ENCODE measurements at places on chromosomes 7 and 10.

- no peak for DNase-seq
Measured at GRCh38 chr10:75568450-75569130, 137.2 kb downstream of the LRMDA start.

- no peak for DNase-seq
Measured at GRCh38 chr10:124385627-124386185, 33.0 kb downstream of the OAT start.

- DNase-seq: no peak
Measured at GRCh38 chr7:44112997-44113763, 9.0 kb downstream of the AEBP1 start.

DNA sequence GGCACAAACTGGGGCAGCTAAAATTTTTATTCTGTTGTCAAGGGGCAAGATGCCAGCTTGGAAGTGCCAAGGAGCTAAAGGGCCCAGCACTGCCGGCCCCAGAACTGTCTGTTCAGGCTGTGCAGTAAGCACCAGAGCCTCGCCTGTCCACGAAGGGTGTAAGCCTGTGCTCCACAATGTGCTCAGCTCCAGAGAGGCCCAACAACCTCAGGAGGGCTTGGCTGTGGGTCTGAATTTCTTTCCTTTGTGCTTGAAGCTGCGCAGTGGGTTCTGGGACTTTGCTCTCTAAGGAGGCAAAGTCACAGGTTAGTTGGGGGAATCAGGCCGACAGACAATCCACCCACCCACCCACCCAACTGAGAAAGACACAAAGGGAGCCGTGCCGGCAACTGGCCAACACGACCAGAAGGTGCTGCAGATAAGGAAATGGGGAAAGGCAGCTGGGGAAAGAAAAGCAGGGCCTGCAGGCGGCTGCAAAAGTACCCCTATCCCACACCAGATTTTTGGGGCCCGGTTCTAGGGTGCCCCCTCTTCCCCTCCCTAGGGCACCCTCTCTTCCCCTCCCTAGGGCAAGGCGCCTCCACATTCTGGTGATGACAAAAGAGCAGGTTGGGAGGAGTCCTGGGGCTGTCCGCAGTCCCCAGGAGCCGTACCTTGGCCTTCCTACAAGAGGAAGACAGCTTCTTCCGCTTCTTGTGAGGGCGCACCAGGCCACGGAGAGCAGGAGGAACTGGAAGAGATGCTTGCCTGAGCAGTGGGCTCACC lies 7.7 kb downstream of the DDX56 start:
- DNase-seq: no peak

DNA sequence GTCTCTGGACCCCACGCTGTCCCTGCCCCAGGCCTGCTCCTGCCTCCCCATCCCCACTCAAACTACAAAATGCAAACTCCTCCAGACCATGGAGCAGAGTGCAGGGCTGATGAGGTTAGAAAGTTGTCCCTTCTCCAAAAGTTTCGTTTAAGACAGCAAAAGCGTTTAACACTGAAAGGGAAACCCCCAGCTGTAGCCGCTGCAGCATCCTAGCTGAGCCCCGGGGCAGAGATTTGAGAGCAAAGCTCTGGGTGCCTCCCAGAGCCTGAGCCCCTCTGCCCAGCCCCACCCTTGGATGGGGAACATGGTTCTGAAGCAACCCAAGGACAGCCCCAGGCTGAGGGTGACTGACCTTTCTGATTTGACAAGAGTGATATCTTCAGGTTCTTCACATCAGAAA lies 52.8 kb upstream of the ENO4 start:
- DNase-seq: no peak

DNA sequence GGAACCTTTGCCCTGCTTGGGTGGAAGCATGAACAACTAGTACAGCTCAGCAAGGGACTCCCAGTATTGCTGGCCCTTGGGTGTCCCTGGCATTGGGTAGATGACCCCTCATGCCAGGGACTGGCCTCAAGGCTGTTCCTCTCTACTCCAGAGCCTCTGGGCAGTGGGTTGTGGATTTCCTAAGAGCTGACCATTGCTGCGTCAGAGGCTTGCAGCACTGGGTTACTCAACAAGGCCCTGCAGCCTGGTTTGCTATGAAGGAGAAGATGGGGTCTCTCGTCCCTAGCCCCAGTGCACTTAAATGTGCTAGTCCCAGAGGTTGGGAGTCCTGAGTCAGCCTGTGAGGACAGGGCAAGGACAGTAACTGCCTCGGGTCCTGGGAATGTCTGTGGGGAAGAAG lies 2.5 kb downstream of the VSIR start:
- no peak for DNase-seq

GRCh38 chr10:36515319-36515718 lies 610.1 kb upstream of the ANKRD30A start:
- no peak for DNase-seq

DNA sequence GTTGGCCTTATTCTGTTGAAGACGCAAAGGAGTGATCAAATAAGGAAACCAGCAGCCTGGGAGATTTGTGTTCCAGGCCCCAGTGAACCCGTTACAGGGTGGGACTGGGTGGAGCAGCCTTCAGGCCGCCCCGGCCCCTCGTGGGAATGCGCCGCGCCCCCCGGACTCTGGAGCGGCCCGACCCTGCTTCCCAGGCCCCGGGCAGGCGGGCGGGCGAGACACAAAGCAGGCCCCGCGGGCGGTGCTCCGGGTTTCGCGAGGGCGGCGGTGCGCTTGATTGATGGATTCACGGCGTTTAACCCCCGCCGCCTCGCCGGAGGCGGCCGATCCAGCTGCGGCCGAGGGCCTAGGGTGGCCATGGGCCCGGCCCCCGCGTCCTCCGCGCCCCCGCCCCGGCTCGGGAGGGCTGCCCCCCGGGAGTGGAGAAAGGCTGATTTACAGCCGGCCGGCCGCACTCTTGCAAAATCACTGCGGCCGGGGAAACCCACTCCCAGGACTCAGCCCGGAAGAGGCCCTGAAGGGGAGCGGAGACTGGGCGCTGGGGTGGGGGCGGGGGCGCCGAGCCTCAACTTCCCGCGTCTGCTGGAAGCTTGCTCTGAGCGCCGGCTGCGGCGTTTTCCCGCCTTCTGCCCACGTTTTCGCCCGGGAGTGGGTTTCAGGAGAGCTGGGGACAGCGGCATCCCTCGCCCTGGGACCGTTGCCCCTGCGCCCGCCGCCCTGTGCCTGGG lies 299.6 kb upstream of the NFE2L3 start:
- no peak for DNase-seq

DNA sequence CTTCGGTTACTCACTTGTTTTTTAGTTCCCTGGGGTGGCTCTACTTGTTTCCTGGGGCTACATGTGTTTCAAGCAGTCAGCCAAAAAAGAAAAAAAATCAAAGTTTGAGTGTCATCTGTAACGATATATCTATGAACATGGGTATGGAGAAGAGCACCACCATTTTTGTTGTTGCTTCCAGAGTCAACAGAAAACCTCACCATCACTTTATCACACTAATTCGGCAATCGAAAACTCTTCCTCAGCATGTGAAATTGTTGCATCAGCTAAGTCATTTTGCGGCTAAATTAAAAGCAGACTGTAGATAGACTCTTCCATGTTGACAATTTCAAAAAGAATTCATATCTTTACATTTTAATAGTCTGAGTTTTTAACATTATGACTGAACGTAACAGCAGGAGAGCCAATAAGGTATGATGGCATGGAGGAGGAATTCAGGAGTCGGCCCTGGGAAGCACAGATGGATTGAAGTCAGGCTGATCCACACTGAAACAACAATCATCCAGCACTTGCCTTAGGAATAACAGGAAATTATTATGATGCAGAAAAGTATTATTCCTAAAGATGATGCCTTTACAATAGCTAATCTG lies 455.7 kb upstream of the KLF6 start:
- DNase-seq: no peak

DNA sequence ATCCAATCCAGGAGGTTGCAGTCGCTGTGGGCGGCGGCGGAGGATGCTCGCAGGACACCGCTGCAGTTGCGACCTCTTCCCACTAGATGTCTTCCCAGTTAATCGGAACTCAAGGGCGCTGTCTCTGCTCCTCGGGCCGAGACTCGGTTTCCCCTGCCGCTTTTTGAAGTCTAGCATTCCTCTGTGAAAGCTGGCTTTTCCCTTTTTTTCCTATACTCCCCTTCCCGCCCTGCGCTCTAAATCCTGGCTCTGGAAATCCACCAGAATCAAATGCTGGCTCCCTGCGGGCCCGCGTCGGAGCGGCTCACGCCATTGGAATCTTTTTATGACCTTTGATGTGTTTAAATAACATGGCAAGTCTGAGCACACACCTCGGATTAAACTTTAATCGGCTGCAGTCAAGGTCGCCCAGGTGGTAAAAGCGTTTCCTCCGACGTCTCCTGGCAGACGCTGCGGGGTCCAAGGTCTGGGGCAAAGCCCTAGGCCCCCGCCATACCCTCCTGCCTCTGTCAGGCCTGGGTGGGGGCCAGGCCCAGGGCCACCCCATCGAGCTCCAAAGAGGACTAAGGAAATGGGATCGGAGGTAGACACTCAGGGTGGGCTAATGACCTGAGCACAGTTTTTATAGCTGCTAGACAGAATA lies 10.7 kb upstream of the HOXA13 start:
- peak; percentile 35 for DNase-seq

DNA sequence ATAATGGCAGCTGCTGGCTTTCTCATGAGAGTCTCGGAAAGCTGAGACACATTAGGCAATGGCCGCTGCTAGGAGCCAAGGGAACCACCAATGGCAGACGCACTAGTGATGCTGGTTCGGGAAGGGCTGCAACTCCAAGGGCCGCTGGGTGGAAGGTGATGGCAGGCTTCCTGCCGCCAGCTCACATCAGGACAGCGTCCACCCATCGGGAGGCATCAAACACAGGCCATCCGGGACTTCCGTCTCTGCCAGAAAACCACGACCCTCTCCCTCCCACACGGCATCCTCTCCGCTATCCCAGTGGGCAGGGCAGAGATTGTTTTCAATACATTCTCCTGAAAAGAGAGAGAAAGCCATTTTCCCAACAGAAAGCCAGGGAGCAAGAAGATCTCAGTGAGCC lies 27.5 kb upstream of the EGFR start:
- DNase-seq: no peak

DNA sequence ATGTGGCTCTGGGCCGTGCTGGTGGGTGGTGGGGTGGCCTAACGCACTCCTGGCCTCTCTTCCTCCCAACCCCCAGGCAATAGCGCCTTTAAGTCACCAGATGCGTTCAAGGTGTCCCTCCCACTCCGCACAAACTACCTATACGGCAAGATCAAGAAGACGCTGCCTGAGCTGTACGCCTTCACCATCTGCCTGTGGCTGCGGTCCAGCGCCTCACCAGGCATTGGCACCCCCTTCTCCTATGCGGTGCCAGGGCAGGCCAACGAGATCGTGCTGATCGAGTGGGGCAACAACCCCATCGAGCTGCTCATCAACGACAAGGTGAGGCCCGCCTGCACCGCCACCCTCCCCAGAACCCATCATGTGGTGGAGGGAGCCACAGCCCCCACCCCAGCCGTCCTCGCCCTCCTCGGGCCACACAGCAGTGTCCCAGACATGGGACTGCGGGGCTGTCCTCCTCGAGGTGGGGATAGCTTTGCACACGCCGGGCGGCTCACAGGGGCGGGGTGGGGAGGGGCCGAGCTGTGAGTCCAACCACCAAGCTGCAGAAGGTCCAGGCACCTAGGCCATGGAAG lies 7.8 kb downstream of the NPTX2 start:
- no peak for DNase-seq

GRCh38 chr7:134448356-134449229 lies 10.3 kb downstream of the AKR1B1 start:
- no peak for DNase-seq

GRCh38 chr7:132102391-132102790 lies 473.9 kb downstream of the PLXNA4 start:
- no peak for DNase-seq

- DNase-seq: peak; percentile 71
Measured at GRCh38 chr7:123682690-123683089, 27.0 kb downstream of the LMOD2 start.

DNA sequence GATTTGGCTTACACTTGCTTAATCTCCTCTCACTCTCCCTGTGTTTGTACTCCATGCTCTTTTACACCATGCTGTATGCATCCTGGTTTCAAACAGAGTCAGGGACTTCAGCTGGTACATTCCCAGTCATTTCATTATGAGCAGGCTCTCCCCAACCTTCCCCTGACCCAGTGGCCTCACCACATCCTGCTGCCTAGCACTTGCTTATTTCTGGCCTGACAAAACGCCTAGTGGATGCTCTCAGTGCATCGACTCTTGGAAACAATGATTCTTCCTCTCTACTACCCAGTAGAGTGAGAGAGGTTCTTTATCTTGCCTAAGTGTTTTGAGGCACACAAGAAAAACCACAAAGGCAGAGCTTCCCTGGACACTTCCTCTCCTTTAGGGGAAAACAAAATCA lies 63.4 kb downstream of the CAV1 start:
- DNase-seq: no peak

- DNase-seq: no peak
Measured at GRCh38 chr10:60729106-60729505, 49.2 kb upstream of the CDK1 start.

- no peak for DNase-seq
Measured at GRCh38 chr7:157622000-157622399, 285.2 kb downstream of the DNAJB6 start.

GRCh38 chr7:106073701-106074100 lies 38.4 kb downstream of the SYPL1 start:
- no peak for DNase-seq

DNA sequence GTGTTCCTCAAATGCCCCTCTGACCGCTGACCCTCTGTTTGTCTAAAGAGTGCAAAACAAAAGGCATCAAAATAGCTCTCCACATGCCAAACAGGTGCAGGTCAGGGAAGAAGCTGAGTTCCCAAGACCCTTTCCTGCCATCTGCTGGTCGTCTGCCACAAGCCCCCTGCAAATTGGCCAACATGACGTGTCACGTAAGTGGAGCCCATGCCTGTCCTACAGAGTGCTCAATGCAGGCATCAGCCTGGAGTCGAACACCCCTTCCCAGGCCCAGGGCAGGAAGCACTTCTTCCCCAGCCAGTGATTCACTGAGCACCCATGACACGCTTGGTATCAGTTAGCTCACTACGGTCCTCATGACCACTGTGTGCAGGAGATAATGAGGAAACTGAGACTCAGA lies 14.1 kb downstream of the TMEM72 start:
- DNase-seq: peak; percentile 54

DNA sequence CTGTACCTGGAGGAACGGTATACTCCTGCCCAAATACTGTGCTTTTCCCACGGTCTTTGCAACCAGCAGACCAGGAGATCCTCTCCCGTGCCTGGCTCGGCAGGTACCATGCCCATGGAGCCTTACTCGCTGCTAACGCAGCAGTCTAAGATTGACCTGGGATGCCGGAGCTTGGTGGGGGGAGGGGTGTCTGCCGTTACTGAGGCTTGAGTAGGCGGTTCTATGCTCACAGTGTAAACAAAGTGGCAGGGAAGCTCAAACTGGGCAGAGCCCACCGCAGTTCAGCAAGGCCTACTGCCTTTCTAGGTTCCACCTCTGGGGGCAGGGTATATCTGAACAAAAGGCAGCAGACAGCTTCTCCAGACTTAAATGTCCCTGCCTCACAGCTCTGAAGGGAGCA lies 22.7 kb downstream of the VPS41 start:
- no peak for DNase-seq

- no peak for DNase-seq
Measured at GRCh38 chr7:121328508-121329190, at the start of gene WNT16. Gene WNT16, plus strand, starts transcription at chr7:121329000. Its CDS starts 293 bp downstream, at chr7:121329293.

- no peak for DNase-seq
Measured at GRCh38 chr7:112416127-112416526, 34.1 kb upstream of the IFRD1 start.

GRCh38 chr10:58054881-58055280 lies 212.8 kb downstream of the IPMK start:
- no peak for DNase-seq

GRCh38 chr7:22949944-22950343 lies 64.0 kb downstream of the HYCC1 start:
- no peak for DNase-seq

Measured in A673 (cell line).